ENCODE measurements at places on chromosomes 1 and 21. TPM values are rescaled to one million over a fixed set of nuclear protein-coding genes. Genes with fewer than 3 reads are reported as not detected.

PWP2 gene
- total RNA-seq: 24.4 TPM

AMPD1 gene
- total RNA-seq: not detected

COPA gene
- total RNA-seq: 162 TPM

UQCRHL gene
- total RNA-seq: 4.6 TPM

ELAPOR1 gene
- 1.2 TPM for total RNA-seq

SLC26A9 gene
- total RNA-seq: not detected

GPR61 gene
- not detected for total RNA-seq

NUP210L gene
- not detected for total RNA-seq

- no peak for DNase-seq
Observed at GRCh38 chr1:235093013-235093695, 35.5 kb downstream of the TOMM20 start.

DNA sequence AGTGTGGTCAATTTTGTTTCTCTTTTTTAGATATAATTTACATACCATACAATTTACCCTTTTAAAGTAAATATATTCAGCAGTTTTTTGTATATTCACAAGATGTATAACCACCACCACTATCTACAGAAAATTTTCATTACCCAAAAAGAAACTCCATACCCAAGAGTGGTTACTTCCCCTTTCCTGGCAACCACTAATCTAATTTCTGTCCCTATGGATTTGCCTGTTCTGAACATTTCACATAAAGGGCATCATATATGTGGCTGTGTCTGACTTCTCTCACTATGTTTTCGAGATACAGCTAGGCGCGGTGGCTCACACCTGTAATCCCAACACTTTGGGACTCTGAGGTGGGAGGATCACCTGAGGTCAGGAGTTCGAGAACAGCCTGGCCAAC lies 13.6 kb downstream of the PACC1 start:
- no peak for DNase-seq

DNA sequence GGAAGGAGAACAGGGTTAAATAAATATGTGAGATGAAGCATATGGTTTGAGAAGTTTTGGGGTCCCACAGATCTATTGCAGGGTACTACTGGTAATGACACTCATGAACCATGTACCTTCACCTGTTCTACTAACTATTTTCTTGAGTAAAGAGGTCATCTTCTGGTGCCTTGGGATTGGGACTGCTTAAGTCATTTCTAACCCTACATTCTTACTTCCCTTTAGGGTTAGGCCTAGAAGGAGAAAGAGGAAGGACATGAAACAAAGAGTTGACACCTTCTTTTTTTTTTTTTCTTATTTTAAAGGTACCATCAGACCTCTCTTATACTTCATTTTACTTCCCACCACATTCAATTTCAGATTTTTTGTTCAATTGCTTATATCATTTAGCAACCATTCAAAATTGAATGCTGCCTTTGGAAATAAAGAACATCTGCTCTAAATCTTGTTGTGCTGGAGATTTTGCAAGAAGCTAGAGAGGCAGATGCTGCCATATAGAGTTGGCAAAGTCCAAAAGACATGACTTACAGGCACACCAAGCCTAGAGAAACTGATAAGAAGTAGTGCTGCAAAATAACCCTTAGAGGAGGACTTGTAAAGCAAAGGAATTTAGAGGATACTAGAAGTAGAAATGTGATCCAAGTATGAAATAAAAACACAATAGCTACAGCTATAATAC lies 374.4 kb upstream of the ST6GALNAC5 start:
- DNase-seq: no peak

- DNase-seq: no peak
Observed at GRCh38 chr1:71698186-71698585, 584.2 kb downstream of the NEGR1 start.

- no peak for DNase-seq
Observed at GRCh38 chr1:32063261-32063681, 9.5 kb upstream of the TMEM39B start.

DNA sequence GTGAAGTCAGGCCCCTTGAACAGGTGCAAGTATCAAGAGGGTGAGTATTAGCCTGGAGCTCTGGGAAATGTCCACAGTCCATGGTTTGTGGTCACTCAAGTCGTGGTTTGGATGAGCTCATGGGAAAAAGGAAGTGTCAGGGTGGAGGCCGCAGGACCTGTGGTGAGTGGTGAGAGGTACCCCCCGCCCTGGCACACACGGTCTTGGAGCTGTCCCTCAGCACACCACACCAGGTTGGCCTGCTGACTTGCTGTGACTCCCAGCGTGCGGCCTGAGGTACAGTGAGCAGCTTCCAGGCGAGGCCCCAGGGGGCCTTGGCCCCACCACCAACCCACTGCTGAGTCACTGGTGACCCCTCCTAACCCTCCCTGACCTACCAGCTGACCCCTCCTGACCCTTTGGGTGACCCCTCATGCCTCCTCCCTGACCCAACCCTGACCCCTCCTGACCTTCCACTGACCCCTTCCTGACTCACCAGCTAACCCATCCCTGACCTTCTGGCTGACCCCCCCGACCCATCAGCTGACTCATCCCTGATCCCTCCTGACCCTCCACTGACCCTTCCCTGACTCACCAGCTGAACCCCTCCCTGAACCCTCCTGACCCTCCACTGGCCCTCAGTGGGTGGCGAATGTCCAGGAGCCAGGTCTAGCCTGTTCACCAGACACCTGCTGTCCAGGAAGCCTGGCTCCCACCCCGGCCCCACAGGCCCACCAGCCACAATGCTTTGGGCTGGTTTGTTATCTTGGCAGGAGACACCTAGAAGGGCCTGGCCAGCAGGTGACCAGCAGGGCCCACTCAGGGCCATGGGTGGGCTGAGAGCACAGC lies 34.8 kb upstream of the RNF187 start:
- DNase-seq: no peak

DNA sequence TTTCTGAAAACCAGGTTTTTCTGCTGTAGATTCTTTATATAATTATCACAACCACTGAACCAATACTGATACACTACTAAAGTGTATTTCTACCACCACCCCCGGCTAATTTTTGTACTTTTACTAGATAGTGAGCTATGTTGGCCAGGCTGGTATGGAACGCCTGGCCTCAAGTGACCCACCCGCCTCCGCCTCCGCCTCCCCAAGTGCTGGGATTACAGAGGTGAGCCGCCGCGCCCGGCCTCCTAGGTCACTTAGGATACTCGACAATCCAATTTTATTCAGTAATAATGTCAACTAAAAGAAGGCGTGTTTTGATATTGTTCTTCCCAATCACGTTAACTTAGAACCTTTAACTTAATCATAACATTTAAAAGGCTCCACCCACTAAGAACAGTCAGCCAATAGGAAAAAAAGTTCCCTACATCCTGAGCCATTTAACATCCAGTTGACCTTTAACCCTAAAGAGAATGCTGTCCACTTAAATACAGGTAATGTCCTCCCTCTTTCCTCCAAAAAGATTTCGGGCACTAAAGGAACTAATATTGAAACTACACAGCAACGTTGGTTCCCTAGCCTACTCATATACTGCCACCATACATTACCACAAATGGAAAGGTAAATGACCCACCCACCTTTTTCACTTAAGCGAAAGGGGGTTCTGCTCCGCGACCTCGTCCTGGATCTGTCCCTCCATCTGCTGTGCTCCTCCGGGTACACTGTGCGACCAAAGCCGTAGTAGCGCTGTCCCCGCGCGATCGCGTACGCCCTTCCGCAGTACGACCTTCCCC lies 1.2 kb downstream of the RSRP1 start:
- peak; percentile 14 for DNase-seq

DNA sequence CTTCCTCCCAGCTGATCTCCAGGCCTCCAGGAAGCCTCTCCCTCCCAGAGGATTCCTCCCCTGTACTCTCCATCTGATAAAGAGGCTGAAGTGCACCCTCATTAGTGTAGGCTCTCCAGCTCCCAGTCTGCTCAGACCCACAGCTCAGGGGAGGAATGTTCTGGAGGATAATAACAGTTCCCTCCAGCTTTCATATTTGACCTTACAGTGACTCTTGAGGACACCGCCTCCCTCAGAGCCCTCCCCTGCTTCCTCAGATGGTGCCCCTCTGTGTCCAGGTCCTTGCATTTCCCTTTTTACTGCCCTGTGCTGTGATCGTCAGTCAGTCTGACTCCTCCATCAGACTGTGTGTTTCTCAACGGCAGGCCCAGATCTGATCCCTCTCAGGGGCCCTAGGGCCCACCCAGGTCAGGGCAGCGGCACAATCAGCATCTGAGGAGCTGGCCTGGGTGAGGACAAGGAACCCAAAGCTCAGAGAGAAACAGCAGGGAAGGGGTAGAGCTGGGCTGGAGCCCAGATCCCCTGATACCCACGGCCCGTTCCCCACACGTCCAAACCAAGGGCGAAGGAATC lies 1.1 kb upstream of the SHISAL2A start:
- DNase-seq: no peak

DNA sequence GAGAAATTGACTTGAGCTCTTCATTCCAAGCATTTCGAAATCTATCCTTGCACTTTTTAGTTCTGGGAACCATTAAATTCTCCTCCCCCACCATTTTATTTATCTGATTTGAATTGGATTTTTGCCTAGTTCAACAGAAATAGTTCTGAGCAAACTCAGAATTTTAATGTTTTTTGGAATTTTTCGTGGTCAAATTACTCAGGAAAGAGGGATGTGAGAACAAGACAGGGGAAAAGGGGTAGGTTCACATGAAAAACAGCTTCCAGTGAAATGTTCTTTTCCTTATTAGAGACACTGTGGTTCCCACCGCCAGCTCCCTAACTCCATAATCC lies 5.7 kb upstream of the ZNF697 start:
- DNase-seq: no peak

DNA sequence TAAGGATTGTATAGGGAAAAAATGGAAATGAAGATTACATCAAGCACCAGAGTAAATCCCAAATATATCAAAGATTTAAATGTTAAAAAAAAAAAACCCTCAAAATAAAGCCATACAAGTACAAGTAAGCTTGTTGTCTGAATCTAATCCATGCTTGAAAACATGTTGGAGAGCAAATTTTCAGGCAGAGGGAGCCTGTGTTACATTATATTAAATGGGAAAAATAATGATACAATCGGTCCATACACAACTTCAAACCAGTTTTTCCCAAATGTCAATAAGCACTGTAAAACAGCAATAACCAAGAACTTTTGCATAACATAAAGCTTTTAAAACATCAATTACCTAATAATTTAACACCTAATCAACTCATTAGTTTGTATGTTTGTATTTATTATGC lies 949.4 kb upstream of the ADGRL4 start:
- DNase-seq: no peak

DNA sequence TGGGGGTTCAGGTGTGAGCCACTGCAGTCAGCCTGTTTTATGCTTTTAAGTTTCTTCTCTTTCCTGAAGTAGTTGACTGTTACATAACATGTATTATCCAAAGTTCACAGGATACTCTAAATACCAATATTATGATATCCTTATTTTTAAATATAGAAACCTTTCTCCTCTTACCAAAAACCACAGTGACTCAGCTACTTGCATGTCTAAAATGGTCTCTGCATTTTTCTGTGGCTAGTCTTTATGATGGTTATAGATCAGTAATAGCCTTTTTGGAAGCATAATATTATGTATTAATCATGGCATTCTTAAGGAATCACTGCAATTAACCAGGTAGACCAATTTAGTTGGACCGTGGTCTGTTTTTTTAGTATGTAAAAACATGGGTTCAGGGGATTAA lies 210.8 kb upstream of the CACYBP start:
- DNase-seq: peak; percentile 69

DNA sequence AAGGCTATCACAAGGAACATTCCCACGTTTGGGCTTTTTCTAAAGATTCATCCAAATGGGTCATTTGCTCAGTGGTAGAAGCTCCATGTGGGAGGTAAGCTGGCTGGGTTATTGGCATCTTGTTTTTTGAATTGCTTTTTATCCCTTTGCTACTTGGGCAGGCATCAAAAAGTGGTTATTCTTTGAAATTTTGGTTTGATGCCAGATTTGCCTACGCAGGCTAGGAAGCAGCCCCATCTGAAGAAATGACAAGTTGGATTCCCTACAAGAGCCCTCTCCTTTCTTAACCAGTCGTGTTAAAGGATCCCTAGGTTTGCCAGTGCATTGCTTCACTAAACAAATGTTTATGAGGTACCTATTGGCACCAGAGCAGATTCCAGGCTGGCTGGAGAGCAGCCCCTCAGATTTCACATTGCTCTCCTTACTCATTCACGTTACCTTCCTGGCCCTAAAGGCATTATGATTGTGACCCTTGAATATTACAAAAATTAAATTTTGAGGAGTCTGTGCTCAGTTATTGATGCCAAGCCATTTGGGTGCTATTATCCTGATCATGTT lies 38.8 kb downstream of the ARID1A start:
- no peak for DNase-seq

- DNase-seq: no peak
Observed at GRCh38 chr1:180793451-180793850, 119.2 kb upstream of the KIAA1614 start.

DNA sequence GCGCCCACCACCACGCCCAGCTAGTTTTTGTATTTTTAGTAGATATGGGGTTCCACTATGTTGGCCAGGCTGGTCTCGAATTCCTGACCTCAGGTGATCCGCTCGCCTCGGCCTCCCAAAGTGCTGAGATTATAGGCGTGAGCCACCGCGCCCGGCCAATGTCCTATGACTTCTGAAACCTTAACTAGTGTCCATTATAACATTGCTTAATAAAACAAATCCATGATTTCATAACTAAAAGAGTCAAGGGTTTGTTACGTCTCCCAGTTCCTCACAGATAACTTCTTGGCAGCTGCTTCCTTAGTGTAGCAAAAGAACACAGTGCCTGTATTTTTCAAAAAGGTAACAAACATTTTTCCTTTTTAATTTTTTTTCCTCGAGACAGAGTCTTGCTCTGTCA lies 53.6 kb downstream of the FBXO42 start:
- DNase-seq: no peak

DNA sequence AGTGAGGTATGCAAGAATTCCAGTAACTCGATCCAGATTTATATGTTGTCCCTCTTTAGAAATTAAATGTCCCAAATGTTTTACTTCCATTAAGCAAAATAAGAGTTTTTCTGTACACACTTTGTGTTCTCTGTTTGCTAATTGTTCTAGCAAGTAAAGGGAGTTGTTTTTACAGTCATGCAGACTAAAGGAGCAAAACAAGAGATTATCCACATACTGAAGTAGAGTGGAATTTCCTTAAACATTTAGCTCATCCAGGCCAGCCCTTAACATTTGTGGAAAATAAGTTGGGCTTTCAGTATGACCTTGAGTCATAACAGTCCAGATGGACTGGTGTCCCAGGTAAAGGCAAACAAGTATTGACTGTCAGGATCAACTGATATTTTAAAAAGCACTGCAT lies 44.1 kb upstream of the TINAGL1 start:
- DNase-seq: no peak

Measured in SJSA1 (cell line).